Uterus (tissue), 4 donors: ENCODE measurements at places on chromosomes 6 and 20. TPM values are rescaled to one million over a fixed set of nuclear protein-coding genes. Genes with fewer than 3 reads are reported as not detected.

GRCh38 chr6:56529594-56530191 is 113.0 kb downstream of the DST start:
- H3K4me3 ChIP-seq = no peak overlapping the region
- H3K36me3 ChIP-seq = no peaks in the 10 kb centered on the region
- no peaks in the 10 kb centered on the region for H3K4me1 ChIP-seq

The CLIC5 gene
- total RNA-seq = 1.5 TPM

GRCh38 chr20:6579824-6580223 is 187.7 kb upstream of the BMP2 start:
- no peaks in the 10 kb centered on the region for H3K27me3 ChIP-seq
- H3K27ac ChIP-seq = no peak overlapping the region
- no peak overlapping the region for H3K4me3 ChIP-seq
- DNase-seq = no peak
- H3K36me3 ChIP-seq = no peaks in the 10 kb centered on the region

GRCh38 chr6:32196682-32197616 is 4.5 kb upstream of the GPSM3 start:
- DNase-seq = no peak
- peak overlapping the region; percentile 89 for H3K4me3 ChIP-seq
- H3K27ac ChIP-seq = peak overlapping the region; percentile 100
- H3K4me1 ChIP-seq = peaks cover 3% of the 10 kb centered on the region

DNA sequence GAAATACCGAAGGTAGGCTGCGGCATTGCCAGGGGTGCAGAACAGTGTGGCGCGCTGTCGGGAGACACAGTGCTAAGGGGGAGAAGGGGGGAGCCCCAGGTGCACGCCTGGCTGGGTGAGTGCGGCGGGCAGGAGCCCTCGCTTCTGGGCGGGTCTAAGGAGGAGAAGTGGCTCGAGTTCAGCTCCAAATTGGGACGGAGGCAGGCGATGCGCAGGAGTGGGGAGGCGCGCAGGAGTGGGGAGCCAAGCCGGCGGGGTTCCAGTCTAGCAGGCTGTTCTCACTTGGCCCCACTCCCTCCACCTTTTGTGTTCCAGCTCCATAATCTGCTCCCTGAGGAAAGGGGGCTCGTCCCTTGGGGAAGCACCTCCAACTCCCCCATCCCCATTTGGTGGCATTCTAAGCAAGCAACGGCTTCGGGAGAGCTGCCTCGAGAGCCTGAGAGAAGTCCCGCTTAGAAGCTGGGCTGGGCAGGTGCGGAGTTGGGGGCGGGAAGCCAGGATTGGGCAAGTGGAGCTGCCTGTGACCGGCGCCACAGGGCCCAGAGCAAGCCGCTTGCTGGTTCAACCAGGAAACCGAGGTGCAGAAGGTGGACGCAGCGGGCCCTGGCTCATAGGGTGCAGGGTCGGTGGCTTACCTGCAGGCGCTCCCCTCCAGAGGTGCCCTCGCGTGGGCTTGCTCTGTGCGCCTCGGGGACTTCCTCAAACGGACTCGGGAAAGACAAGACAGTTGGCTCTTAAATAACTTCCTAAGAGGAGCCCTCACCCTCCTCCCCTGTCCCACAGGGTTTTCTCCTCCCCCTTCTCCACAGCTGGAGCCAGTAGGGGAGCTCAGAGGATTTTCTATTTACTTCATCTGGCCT is at the start of gene F13A1:
TSS of gene F13A1 (minus strand) at position 711 of the 860 bp plus-strand sequence. CDS start 1,998 bp downstream, outside the sequence.
- peaks cover 4% of the 10 kb centered on the region for H3K27me3 ChIP-seq
- no peak within 1 kb of the TSS for H3K4me3 ChIP-seq
- H3K4me1 ChIP-seq = no peaks in the 10 kb centered on the region
- no peaks in the 10 kb centered on the region for H3K36me3 ChIP-seq
- H3K27ac ChIP-seq = no peak within 1 kb of the TSS

The COL10A1 gene
- total RNA-seq = not detected

- no peaks in the 10 kb centered on the region for H3K4me1 ChIP-seq
- H3K27me3 ChIP-seq = no peaks in the 10 kb centered on the region
- no peak overlapping the region for H3K27ac ChIP-seq
- no peaks in the 10 kb centered on the region for H3K36me3 ChIP-seq
These were observed 202.1 kb upstream of the EPHA7 start for GRCh38 chr6:93621442-93621841.

The FLRT3 gene
- total RNA-seq = 5.2 TPM

The HRH3 gene
- not detected for total RNA-seq
